Naive thymus-derived CD4-positive, alpha-beta T cell (primary cell): ENCODE measurements at places on chromosomes 12 and 14. TPM values are rescaled to one million over a fixed set of nuclear protein-coding genes. Genes with fewer than 3 reads are reported as not detected.

The PZP gene
- polyA plus RNA-seq = not detected

The CRIP1 gene
- 463 TPM for polyA plus RNA-seq

The GUCY2C gene
- not detected for polyA plus RNA-seq

The ZNF664 gene
- polyA plus RNA-seq = 11.6 TPM

The SMOC1 gene
- polyA plus RNA-seq = not detected

The HEBP1 gene
- 33.5 TPM for polyA plus RNA-seq

The PLEKHD1 gene
- not detected for polyA plus RNA-seq

The CMKLR1 gene
- polyA plus RNA-seq = 0.06 TPM

The FZD10 gene
- not detected for polyA plus RNA-seq

The ITGB7 gene
- 191 TPM for polyA plus RNA-seq

The PSMA6 gene
- polyA plus RNA-seq = 291 TPM

The KRT85 gene
- not detected for polyA plus RNA-seq

The PAPOLA gene
- 72.2 TPM for polyA plus RNA-seq
